CD4-positive, alpha-beta T cell treated with Interleukin-4 for 1 hour (primary cell): ENCODE measurements at places on chromosomes 16 and 17.

GRCh38 chr17:22514767-22515320, 822.5 kb downstream of the KCNJ18 start:
- no peak for DNase-seq

DNA sequence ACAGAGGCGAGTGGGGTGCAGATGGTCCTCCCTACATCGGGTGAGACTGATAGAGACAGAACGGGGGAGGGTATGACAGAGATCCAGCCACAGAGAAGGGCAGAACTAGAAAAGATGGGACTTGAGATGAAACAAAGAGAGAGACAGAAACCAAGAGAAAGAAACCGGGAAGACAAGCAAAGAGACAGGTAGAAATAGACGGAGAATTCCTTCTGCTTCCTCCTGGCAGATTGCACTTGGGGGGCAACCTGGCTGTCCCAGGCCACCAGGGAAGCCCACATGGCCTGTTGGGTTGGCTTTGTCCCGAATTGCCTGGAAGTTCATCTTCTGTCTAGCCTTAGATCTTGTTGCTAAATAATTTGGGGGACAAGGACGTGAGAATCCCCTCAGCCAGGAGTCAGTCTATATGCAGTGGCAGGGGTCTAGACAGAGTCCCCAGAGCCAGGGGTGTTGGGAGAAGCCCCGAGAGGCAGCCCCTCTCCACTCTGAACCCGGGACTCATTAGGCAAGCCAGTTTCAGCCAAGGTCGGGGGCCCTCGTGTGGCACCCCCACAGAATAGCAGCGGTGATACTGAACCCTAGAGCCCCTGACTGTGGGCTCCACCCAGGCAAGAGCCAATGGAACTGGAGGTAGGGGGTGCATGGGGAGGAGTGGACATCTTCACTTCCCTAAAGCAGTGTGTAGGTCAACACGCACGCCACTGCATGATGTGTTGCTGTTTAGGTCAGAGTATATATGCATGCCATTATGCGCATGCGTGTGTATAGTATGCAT, 627 bp upstream of the TSPOAP1 start:
- peak; percentile 84 for DNase-seq

GRCh38 chr16:49283376-49284049, 1.9 kb upstream of the CBLN1 start:
- no peak for DNase-seq

GRCh38 chr17:78924481-78925151, 571 bp downstream of the TIMP2 start:
- DNase-seq: no peak

GRCh38 chr16:79632289-79632688, 31.8 kb upstream of the MAF start:
- DNase-seq: no peak

- DNase-seq: no peak
Observed at GRCh38 chr17:13560935-13561334, 40.8 kb downstream of the HS3ST3A1 start.

DNA sequence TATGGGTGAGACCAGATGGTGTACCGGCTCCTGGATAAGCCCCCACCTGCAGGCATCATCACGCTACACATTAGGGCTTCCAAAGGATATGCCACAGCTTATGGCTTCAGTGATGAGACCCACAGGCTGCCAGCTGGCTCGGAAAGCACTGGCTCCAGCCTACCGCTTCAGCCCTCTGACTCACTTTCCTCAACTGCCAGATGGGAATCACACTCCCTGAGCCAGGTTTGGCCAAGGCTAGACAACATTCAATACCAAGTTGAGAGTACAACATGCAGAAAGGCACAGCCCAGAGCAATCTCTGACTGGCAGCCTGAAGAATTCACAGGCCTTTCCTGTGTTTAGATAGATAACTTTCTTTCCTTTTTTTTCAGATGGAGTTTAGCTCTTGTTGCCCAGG, 10.3 kb downstream of the CENPV start:
- DNase-seq: no peak
